T-helper 1 cell (primary cell): ENCODE measurements at places on chromosomes 7 and 10.
A peak's percentile ranks its signal among the peaks of the same experiment; 100 is the strongest.

DNA sequence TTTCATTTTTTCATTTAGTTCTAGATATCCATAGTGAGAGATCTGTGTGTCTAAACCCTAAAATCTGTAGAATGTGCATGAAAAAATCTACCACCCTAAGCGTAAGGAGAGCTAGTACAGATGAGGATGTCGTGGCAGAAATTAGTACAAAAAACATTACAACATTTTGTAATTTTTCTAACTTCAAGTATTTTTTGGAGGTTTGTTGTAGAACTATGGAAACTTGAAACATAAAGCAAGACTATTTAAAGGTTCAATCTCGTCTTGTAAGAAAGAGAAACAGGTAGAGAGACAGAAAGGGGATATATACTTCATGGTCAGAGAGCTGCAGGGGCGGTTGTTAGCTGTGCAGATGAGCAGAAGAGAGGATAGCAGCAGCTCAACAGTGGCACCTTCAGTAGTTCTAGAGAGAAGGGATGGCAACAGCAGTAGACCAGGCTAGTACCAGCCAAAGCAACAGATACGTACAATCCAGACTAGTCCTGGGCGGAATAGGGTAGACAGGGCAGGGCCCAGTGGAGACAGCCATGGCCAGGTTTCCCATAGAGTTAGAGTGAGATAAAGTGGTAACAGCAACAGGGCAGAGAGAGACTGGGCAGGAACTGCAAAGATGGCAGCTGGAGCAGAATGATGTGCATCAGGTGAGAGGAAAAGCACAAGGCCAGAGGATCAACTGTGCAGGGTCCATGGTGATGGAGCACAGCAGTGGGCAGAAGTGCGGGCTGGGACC, 145.2 kb downstream of the FRMD4A start:
- peak; percentile 30 for DNase-seq

GRCh38 chr7:148391591-148391990, 199.0 kb upstream of the C7orf33 start:
- no peak for DNase-seq

- no peak for DNase-seq
Observed at GRCh38 chr7:120185940-120186682, 86.9 kb upstream of the KCND2 start.

- DNase-seq = no peak
Observed at GRCh38 chr10:58590152-58590840, 77.6 kb downstream of the BICC1 start.

GRCh38 chr7:77316219-77316978, 99.8 kb downstream of the GSAP start:
- DNase-seq = no peak

GRCh38 chr10:52071814-52072213, 242.3 kb upstream of the DKK1 start:
- no peak for DNase-seq

DNA sequence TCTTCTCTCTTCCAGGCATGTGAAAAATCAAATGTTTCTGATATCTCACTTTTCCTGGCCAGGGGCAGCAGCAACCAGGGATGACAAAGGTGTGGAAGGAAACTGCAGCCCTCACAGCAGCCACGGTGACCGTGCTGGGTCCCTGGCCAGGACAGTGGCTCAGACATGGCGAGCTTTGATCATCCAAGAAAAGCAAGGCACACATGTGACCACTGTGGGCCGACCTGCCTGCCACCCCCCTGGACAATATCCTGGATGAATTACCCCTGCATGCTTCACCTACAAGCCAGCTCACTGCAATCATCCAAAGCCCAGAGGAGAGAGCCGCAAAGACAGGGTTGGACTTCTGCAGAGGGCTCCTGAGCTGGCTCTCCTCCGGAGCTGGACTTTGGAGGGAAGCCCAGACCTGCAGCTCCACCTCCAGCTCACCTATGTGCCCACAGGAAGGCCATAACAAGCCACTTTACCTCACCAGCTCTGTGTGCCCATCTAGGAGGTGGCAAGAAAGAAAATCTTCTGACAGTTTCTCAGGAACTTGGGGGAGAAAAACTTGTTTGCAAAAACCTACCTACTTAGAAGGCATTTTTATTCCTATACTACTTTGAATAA, 2.7 kb downstream of the CHST15 start:
- DNase-seq = no peak

DNA sequence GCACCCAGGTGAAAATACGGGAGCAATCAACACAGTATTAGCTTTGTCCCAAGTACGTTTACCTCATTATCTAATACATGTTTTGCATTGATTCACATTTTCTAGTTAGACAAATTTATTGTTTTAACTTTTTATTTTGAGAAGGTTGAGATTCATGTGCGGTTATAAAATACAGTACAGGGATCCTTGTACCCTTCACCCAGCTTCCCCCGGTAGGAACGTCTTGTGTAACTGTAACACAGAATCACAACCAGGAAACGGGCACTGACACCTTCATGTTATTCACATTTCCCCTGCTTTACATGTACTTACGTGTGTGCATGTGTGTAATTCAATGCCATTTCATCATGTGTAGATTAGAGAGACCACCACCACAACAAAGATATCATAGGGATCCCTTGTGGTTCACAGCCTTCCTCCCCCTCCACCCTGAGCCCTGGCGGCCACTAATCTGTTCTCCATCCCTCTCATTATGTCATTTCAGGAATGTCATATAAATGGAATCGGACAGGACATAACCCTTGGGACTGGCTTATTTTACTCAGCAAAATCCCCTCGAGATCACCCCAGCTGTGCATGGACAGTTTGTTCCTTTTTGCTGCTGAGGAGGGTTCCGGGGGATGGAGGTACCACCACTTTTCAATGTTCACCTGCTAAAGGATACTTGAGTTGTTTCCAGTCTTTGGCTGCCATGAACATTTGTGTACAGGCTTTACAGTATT, 46.5 kb upstream of the C10orf71 start:
- DNase-seq = no peak
